Midbrain (tissue), 1 donor: ENCODE measurements at places on chromosomes 6 and 20.

DNA sequence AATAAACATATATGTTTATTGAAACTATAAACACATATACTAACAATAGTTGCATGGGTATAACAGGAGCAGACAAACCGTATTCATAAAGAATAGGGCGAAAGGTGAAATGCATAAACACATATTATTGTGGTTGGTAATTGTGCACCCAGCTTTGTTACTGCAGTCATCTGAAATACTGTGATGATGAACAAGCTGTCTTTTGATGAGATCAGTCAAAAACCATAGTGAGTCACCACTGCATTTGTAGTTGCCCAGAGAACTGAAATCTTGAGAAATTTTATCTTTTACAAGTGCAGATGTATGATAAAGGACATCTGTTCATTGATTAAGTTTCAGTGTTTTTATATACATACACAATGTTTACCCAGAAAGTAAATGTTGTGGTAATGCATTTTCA is 133.7 kb downstream of the MYO6 start:
- no peak for DNase-seq

- DNase-seq = no peak
Measured at GRCh38 chr6:42692137-42692911, 30.1 kb downstream of the PRPH2 start.

- DNase-seq = no peak
Measured at GRCh38 chr6:169092375-169092774, 161.3 kb downstream of the THBS2 start.

- DNase-seq = no peak
Measured at GRCh38 chr20:52484438-52484837, 292.9 kb upstream of the ZFP64 start.

- no peak for DNase-seq
Measured at GRCh38 chr6:39493777-39494176, 171.3 kb upstream of the KCNK16 start.

- no peak for DNase-seq
Measured at GRCh38 chr6:68653074-68653705, 18.1 kb downstream of the ADGRB3 start.

- no peak for DNase-seq
Measured at GRCh38 chr6:10014557-10014956, 400.3 kb downstream of the TFAP2A start.

DNA sequence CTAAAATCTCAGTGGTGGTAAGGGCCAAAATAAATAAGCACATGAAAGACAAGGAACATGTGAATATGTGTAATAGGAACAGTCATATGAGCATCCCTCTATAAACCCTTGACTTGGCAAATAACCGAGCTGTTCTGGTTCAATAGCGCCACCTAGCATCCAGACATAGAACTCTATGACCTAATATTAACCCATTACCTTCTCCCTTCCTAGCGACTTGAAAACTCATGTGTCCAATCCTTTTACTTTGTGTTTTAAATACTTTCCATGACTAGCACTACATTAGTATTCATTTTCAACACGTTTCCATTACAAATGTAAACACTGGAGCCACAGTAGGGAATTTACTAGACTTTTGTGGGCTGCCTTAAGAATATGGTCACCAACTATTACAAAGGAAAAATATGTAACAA is 279.7 kb downstream of the UST start:
- peak; percentile 3 for DNase-seq

GRCh38 chr6:45698046-45698445 is 317.6 kb downstream of the CLIC5 start:
- no peak for DNase-seq

- peak; percentile 16 for DNase-seq
Measured at GRCh38 chr6:111478749-111479148, 4.3 kb downstream of the REV3L start.

DNA sequence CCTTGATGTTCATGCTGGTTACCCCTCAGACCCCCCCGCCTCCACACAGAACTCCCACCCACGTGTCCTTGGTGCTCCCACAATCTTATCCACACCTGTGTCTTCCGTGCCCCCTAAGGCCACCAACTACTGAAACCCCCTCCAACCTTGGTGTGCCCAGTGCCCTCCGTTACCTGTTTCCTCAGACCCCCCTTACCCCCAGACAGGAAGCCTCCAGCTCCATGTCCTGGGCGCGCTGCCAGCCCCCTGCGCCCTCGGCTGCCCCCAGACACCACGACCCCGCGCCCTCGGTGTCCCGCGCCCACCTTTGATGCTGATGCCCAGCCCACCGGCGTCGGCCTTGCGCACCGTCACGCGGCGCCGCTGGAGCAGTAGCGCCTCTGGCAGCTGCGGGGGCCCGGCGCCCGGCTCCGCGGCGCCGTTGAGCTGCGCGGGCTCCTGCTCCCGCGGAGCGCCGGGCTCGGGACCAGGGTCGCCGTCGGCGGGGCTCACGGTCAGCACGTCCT is 504 bp downstream of the SNTA1 start:
- no peak for DNase-seq

GRCh38 chr6:63352544-63353285 is 32.9 kb upstream of the LGSN start:
- peak; percentile 68 for DNase-seq
